Activated B cell treated with CpG ODN at 0.5 μM for 24 hours (primary cell): ENCODE measurements at places on chromosomes 2 and 18. TPM values are rescaled to one million over a fixed set of nuclear protein-coding genes. Genes with fewer than 3 reads are reported as not detected.

DNA sequence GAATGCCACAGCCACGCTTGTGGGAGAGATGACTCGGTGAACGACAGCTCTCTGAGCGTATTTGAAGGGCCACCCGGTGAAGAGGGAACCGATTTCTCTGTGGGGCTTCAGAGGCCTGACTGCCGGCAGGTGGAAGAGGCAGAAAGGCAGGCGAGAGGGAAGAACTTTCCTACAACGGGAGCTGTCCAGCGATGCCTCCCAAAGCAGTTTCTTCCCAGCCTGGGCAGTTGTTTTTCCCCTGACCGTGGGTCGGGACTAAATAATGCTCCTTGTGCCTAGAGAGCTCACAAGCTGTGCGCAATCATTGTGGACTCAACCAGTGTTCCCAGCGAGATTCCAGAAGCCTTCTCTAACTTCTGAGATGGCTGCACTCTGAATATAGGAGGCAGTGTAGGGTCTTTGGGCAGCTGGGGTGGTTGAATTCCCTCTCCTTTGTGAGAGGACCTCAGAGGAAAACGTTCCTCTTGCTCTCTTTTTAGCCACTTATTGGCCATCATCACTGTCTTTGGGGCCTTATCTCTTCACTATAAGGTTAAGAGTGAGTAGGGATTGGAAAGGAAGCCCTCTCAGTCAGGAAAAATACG, 710 bp downstream of the SEC11C start:
- peaks cover 50% of the 10 kb centered on the region for H3K4me1 ChIP-seq
- DNase-seq = no peak
- peaks cover 12% of the 10 kb centered on the region for H3K36me3 ChIP-seq
- peak overlapping the region; percentile 95 for H3K4me3 ChIP-seq
- peak overlapping the region; percentile 100 for H3K27ac ChIP-seq
- H3K27me3 ChIP-seq = peaks cover 5% of the 10 kb centered on the region

- no peak overlapping the region for H3K4me3 ChIP-seq
- peaks cover 7% of the 10 kb centered on the region for H3K27me3 ChIP-seq
- no peak for DNase-seq
- no peak overlapping the region for H3K27ac ChIP-seq
These were observed 80.8 kb upstream of the ACSL3 start for GRCh38 chr2:222780051-222780450.

- peaks cover 17% of the 10 kb centered on the region for H3K27me3 ChIP-seq
- no peaks in the 10 kb centered on the region for H3K36me3 ChIP-seq
- no peak for DNase-seq
- no peak overlapping the region for H3K27ac ChIP-seq
- H3K4me3 ChIP-seq = no peak overlapping the region
These were observed 65.5 kb downstream of the SLC9A4 start for GRCh38 chr2:102538491-102538890.

GRCh38 chr2:152171718-152172117, 3.8 kb downstream of the STAM2 start:
- no peaks in the 10 kb centered on the region for H3K27me3 ChIP-seq
- peaks cover 25% of the 10 kb centered on the region for H3K36me3 ChIP-seq
- H3K4me1 ChIP-seq = peaks cover 61% of the 10 kb centered on the region
- no peak overlapping the region for H3K4me3 ChIP-seq
- DNase-seq = no peak
- H3K27ac ChIP-seq = no peak overlapping the region

DNA sequence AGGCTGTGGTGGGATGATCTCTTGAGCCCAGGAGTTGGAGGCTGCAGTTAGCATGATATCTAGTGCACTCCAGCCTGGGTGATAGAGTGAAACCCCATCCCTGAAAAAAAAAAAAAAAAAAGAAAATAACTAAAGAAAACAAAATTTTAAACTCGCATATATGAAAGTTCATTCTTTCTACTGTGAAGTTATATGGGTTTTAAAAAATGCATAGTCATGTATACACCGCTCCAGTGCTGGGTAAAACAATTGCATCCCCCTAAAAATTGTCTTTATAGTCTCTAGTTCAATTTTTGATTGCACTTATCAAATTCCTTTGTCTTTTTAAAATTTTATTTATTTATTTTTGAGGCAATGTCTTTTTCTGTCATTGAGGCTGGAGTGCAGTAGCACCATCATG, 65.0 kb upstream of the ACYP2 start:
- no peak overlapping the region for H3K27ac ChIP-seq
- H3K27me3 ChIP-seq = no peaks in the 10 kb centered on the region
- DNase-seq = no peak
- H3K4me3 ChIP-seq = no peak overlapping the region
- H3K36me3 ChIP-seq = peaks cover 21% of the 10 kb centered on the region
- peaks cover 41% of the 10 kb centered on the region for H3K4me1 ChIP-seq

DNA sequence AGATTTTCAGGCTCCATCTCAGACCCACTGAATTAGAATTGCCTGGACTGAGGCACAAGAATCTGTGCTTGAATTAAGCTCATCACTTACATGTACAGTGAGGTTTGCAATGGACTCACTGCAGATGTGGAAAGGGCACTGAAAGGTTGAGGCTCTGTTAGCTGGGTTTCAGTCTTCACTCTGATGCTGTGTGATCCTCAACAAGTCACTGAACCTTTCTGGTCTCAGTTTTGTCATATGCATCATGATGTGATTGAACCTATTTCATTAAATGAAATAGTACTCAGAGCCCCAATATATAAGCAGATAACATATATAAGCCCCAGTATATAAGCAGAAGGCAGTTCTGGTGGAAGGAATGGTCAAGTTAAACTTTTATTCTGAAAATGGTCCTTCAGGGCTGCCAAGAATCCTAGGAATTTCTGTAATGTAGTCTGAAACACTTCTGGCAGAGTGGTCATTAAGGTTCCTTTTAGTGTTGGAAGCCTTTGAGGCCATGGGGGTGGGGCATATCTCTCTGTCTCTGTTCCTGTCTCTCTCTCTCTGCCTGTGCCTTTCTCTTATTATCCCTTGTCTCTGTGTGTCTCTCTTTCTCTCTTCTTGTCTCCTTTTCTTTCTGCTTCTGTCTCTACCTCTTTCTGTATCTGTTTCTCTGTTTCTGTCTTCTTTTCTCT, 110.4 kb downstream of the ADCYAP1 start:
- H3K4me3 ChIP-seq = no peak overlapping the region
- H3K27me3 ChIP-seq = no peaks in the 10 kb centered on the region
- H3K27ac ChIP-seq = no peak overlapping the region
- H3K36me3 ChIP-seq = no peaks in the 10 kb centered on the region
- DNase-seq = no peak

GRCh38 chr2:45636008-45636407, 15.5 kb upstream of the PRKCE start:
- no peak overlapping the region for H3K27ac ChIP-seq
- H3K27me3 ChIP-seq = peaks cover 19% of the 10 kb centered on the region
- no peak for DNase-seq
- H3K4me1 ChIP-seq = no peaks in the 10 kb centered on the region

DNA sequence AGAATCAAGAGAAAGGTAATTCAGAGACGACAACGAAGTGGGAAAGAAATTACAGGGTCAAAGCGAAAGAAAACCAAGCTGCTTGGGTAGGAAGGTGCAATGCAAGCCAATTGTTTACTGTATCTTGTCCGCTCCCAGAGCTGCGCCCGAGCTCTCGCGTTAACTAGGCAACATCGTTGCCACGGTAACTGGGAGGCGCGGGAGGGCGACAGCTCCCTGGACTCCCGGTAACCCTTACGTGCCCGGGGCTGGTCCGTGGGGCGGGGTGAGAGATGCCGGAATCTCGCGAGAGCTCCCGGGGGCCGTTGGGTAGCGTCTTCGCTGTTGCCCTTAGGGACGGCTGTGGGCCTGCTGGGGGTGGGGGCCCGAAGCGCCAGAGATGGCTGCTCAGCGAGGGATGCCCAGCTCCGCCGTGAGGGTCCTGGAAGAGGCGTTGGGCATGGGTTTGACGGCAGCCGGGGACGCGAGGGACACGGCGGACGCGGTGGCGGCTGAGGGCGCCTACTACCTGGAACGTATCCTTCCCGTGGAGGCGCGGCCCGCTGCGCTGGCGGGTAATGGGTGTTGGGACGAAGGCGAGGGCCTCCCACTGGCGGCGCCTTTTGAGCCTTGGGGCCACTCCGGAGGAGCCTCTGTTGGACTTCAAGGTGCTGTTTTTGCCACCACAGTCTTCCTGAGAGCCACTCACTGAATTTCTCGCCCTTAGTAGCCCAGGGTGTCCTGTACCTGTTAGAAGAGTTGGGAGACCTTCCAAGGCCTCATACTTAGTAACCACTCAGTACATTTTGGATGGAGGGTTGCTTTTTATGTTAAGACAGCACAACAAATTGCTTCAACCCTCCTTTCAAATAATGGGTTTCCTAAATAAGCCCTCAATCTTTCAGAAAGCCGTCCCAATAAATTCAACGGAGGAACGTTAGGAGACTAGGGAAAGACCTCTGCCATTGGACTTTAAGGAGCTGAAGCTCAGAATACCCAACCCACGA, at the start of gene SPAG16:
Gene SPAG16, plus strand, starts transcription at position 360 of the 986 bp plus-strand sequence.
- H3K27me3 ChIP-seq = no peaks in the 10 kb centered on the region
- peaks cover 3% of the 10 kb centered on the region for H3K36me3 ChIP-seq
- peaks cover 24% of the 10 kb centered on the region for H3K4me1 ChIP-seq
- peak within 1 kb of the TSS; percentile 96 for H3K4me3 ChIP-seq
- peak; percentile 89 for DNase-seq
- peak within 1 kb of the TSS; percentile 87 for H3K27ac ChIP-seq

- no peak overlapping the region for H3K4me3 ChIP-seq
- H3K27ac ChIP-seq = no peak overlapping the region
- DNase-seq = no peak
- H3K4me1 ChIP-seq = no peaks in the 10 kb centered on the region
- H3K36me3 ChIP-seq = peaks cover 44% of the 10 kb centered on the region
- no peaks in the 10 kb centered on the region for H3K27me3 ChIP-seq
These were observed 104.9 kb downstream of the EIPR1 start for GRCh38 chr2:3272761-3273160.

KIAA2012 gene
- total RNA-seq = not detected in 2 replicates

UPP2 gene
- total RNA-seq = not detected in 2 replicates

TWSG1 gene
- total RNA-seq = 4.1 and 4.8 TPM in 2 replicates

AFF3 gene
- total RNA-seq = 228 and 271 TPM in 2 replicates

FAM124B gene
- total RNA-seq = 0.29 TPM in 1 of 2 replicates, not detected in the other

PMAIP1 gene
- total RNA-seq = 68.5 and 69.9 TPM in 2 replicates

SERPINB4 gene
- total RNA-seq = not detected in 2 replicates

HNMT gene
- total RNA-seq = not detected in 2 replicates
